ENCODE measurements at places on chromosomes 12 and 14.

DNA sequence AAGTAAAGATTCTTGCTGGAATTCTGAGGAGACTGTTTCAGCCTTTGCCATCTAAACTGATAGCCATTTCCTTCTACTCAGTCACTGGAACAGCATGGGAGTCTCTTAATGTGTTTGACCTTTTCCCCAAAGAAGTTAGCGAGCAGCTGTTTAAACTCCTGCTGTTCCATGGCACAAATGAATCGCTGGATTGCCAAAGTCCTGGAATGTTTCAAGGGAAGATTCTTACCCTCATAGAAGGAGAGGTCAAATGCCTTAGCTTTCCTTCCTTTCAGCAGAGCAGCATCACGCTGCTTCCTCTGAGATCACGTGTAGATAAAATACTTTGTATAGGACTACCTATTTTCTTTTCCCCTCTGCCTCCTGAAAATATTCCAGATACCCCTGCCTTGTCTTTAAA lies 10.5 kb upstream of the NR2C1 start:
- DNase-seq, result peak; percentile 51

- no peak for DNase-seq
These were observed 215.7 kb downstream of the KIF21A start for GRCh38 chr12:39227218-39227617.

DNA sequence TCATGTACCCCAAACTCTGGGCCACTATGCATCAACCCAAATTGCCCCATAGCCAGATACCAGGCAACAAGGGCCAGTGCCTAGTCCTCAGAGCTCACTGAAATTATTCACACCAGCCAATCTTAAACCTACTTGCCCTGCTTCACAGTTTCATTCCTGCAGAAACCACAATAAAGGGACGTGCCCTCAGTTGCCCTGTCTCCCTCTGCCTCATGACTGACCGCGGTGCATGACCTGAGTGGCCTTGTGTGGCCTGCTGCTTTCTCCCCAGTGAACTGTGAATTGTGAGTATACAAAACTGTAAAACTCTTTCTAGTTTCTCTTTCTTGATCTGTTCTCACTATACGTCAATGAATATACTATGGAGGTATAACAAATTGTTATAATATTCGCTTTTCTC lies 490.9 kb upstream of the MIS18BP1 start:
- no peak for DNase-seq

- no peak for DNase-seq
These were observed 80.2 kb downstream of the ELK3 start for GRCh38 chr12:96274331-96274730.

DNA sequence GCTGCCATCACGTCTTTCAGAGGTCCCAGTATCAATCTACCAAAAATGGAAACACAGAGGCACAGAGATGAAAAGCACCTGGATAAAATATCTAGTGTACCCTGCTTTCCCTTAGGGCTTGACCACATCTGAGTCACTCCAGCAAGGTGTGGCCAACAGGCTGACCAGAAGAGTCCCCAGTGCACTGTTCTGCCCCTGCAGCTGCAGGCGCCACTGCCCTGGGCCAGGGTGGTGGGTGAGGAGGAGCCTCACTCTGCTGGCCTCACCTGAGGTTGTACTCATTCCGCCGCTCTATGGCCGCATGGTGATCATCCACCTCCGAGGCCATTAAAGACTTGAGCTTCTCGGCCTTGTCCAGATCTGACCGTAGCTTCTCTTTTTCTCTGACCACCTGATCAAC lies 60.4 kb downstream of the NIN start:
- no peak for DNase-seq

DNA sequence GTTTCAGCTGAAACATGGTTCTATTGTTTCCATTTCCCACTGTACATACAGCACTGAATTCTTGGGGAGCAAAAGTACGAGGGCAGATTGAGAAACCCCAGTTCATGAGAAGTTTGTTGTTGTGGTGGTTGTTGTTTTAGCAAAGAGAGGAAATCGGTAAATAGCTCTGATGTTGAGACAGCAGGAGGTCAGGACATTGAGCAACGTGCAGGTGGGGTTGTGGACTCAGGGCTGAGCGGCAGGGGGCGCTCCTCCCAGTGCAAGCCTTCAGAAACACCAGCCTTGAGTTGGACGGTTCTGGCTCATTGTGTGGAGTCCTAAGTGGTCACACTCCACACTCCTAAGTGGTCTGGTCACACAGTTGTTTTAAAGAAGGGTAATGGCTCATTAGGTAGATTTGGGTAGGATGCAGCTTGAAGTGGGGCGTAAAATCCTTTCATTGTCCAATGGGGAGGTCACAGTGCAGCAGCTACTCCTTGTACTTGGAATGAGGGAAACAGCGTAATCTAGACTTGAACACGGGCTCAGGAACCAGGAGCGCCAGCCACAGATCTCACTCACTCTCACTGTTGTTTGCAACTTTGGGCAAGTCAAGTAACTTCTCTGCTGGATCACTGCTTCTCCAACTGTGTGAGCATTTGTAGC lies 14.5 kb upstream of the PWP1 start:
- DNase-seq, result peak; percentile 35

- DNase-seq, result peak; percentile 99
These were observed at the start of gene PARP2 for GRCh38 chr14:20343092-20343861. PARP2 (plus strand) TSS chr14:20343635; CDS start chr14:20343642, 7 bp downstream.

DNA sequence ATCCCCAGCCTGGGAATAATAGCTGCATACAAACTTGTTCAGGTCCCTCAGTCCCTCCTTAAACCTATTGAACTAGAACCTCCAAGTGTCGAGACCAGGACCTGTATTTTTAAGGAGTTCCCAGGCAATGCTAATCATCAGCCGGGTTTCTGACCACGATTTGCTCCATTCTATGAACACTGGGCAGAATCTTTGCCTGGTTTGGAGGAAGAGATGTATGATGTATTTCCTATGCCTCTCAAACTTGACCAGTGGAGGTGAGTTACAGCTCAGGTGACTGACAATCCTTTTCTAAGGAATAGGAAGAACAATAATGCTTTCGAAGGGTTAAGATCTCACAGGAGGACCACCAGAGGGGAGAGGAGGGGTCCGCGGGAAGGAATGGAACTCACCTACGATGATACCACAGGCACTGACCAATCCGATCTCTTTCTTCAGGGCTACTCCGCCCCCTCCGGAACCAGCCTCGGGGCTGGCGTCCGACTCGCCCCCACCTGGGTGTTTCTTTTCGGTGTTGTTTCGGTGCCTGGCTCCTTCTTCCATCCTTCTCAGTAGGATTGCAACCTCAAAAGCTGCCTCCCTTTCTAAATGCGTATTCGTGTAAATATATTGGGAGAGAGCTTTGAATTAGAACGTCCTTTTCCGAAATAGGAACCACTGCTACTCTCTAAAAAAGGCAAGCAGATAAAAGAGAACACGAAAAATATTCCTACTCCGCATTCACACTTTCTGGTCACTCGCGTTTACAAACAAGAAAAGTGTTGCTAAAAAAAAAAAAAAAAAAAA lies 895 bp downstream of the SLC7A8 start:
- peak; percentile 50 for DNase-seq

GRCh38 chr12:70733385-70733784 lies 96.2 kb upstream of the PTPRB start:
- DNase-seq, result peak; percentile 78

- DNase-seq, result peak; percentile 72
These were observed 38.5 kb downstream of the SPTB start for GRCh38 chr14:64841121-64841651.

DNA sequence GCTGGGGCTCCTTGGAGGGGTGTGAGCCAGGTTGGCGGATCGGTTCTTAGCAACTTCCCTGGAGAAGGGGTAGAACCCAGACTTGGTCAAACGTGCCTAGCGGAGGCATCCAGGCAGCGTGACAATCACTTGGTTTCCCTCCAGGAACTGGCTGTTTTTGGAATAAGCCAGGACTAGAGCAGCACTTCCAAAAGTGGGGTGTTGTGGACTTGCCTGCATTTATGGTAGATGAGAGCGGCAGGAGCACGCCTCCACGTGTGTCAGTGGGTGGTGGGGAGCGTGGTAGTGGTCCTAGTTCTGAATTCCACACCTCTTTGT lies 2.8 kb downstream of the PRMT8 start:
- DNase-seq, result no peak

DNA sequence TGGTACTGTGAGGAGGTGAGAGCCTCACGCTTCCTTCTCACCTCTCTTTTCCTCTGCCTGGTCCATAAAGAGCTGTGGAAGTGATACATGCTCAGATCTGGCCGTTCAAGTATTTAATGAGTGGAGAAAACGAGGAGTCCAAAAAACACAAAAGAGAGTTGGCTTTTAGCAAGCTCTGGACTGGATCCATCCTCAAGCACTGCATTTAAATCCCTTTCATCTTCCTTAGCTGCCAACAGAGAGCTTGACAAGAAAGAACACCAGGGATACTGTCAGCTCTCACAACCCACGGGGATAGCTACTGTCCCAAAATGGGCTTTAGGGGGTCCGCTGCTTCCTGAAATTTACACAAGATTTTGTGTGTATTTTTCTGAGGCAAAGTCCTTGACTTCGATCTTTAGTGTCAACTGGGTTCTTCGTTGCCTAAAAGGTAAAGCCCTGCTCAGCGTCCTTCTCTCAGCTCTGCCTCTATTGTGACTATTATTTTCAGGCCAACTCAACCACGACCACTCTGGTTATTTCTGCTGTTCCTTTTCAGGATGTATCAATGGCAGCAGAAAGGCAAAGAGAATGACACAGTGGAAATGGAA lies 120.9 kb downstream of the TMTC1 start:
- no peak for DNase-seq

GRCh38 chr14:92223025-92223424 lies 99.9 kb upstream of the SLC24A4 start:
- no peak for DNase-seq

DNA sequence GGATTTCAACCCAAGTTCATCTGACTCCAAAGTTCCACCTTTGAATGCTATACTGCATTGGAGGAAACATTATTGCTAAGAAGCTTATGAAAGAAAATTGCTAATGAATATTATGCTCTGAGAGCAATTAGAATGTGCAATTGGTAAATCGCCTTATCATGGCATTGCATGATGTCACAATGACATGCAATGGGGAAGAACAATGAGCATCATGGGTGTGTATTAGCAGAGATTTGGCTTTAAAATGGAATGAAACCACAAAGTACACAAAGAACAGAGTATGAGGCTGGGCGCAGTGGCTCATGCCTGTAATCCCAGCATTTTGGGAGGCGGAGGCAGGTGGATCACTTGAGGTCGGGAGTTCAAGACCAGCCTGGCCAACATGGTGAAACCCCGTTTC lies 34.7 kb downstream of the FOS start:
- no peak for DNase-seq

- DNase-seq, result no peak
These were observed 3.0 kb upstream of the CISTR start for GRCh38 chr12:53754633-53755264.

DNA sequence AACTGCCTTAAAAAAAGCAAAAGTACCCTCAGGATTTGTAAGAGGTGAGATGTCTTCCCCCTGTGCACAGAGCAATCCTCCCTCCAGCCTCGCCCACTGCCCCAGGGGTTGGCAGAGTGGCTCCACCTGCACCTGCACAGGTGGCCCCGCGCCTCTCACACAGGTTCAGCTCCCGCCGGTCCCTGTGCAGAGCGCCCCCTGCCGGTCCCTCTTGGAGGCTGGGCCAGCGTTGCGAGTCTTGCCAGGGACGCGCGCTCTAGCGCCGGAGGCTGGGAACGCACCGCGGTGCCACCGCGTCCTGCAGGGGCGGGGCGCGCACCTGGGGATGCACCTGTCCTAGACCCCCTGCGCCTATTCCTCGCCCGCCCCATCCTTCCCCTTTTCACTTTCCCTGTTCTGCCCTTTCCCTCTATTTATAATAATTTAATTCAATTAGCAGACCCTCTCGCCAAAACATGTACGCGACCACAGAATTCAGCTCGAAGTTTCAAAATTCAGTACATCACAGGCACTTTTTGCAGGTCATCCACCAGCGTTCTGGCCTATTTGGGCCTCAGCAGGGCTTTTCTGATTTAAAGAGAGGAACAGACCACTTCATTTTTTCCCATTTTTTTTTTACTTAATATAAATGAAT lies 618.6 kb downstream of the AACS start:
- DNase-seq, result no peak

DNA sequence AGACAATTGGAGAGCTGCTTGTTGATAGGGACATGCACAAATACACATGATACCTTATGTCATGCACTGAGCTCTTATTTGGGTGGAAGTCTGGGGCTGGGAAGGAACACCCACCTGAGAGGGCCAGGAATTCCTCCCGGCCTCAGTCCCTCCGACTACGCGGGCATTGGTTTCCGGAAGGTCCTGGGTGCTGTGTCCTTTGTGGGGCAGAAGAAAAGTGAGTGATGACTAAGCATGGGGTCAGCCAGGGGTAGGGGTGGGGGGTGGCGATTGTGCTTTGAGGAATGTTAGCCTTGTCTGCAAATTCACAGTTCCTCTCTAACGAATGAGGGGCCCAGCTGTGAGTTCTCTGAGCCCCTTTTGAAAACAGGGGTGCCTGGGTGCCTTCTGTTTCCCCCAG lies 798 bp downstream of the CELA1 start:
- DNase-seq, result no peak

DNA sequence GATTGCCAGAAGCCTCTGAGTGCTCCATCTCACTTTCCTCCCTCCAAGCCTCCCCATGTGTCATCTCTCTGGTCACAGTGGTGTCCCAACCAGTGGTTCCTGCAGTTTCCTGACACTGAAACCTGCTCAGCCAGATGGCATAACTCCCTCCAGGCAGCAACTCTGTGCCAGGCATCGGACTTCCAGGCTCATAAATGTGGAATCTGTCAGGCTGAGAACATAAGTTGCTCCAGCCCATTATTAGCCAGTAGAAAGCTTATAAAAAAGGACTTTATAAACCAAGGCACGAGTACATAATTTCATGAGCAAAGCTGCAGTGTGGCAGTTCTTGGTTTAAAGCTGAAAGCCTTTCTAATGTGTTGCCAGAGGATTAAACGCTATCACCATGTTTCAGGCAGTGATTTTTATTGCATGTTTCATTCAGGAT lies 194.3 kb downstream of the DACT1 start:
- no peak for DNase-seq
